GM04504 (cell line): ENCODE measurements at places on chromosomes 5 and 9.

DNA sequence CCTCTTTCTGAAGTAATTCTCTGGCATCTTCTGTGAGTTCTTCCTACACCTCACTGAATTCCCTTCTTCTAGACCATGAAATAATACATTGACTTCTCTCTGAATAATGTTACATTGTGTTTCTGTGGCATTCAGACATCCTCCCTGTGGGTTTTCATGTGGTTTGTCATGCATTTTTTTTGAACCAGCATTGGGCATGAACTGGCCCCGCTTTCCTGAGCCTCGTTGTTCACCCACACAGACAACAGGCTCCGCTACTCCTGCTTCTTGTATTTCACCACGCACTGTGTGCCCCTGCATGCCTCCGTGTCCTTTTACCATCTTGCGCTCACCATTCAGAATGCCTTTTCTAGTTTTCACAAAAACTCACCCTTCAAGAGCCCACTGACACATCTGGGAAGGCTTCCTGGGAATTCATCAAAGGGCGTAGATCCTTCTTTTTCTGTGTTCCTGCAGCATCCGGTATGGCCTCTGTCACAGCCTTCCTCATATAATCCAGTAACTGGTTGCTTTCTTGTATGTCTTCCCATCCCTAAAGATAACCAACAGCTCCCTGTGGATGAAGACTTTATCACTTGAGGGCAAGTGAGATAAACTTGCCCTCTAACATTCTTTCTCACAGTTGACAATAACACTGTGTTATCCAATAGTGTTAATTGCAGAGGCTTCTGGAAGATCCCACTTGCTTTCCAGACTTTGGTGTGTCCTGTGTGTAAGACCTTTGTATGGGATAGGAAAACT lies 51.5 kb upstream of the ADAMTSL1 start:
- DNase-seq: no peak

GRCh38 chr9:132753593-132753880 lies 83.3 kb downstream of the GTF3C4 start:
- no peak for DNase-seq

- no peak for DNase-seq
These were observed 102.5 kb downstream of the PDE6A start for GRCh38 chr5:149841851-149842793.

DNA sequence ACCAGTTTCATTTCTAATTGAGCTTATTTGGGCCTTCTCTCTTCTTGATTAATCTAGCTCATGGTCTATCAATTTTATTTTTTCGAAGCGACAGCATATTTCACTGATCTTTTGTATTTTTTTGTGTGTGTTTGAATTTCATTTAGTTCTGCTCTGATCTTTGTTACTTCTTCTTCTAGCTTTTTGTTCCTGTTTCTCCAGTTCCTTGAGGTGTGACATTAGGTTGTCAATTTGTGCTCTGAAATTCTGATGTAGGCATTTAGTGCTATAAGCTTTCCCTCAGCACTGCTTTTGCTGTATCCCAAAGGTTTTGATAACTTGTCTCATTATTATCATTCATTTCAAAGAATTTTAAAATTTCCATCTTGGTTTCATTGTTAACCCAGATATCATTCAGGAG lies 67.3 kb downstream of the STRBP start:
- DNase-seq: no peak

GRCh38 chr5:118637947-118638670 lies 350.2 kb downstream of the DTWD2 start:
- no peak for DNase-seq
